ENCODE measurements at places on chromosomes 4 and X.

- no peak for DNase-seq
Observed at GRCh38 chr4:126850286-126850685, 782.5 kb upstream of the INTU start.

- no peak for DNase-seq
Observed at GRCh38 chr4:26223155-26223554, 97.7 kb upstream of the RBPJ start.

GRCh38 chr4:84394386-84394785, 104.7 kb downstream of the NKX6-1 start:
- DNase-seq: no peak

DNA sequence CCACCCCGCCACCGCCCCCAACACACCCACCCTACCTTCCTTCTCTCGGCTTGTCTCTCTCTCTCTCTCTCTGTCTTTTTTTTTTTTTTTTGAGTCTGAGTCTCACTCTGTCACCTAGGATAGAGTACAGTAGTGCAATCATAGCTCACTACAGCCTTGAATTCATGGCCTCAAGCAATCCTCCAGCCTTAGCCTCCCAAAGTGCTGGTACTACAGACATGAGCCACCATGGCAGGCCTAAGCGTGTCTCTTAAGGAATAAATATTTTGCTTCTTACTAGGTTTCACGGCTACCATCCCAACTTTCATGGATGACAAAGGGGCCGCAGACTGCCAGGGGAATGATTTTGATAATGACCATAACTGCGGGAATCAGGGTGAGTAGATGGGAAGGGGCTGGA, 55.8 kb downstream of the SSX7 start:
- no peak for DNase-seq

DNA sequence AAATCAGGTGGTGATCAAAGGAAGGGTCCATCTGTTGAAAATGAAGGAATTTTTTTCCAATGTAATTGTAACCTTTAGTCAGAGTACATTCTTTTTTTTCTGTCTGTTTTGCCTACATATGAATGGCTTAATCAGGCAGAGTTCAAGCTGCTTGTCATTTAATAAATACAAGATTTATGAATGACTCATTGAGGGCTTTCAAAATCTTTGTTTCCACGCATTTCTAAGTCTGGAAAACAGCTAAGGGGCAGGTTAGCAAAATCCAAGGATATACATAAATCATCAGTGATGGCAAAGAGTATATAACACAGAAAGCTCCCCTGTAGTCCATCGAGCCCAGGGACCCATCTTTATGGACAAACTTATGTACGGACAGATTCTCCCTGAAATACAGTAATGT, 1.8 kb downstream of the CA5B start:
- DNase-seq: no peak

DNA sequence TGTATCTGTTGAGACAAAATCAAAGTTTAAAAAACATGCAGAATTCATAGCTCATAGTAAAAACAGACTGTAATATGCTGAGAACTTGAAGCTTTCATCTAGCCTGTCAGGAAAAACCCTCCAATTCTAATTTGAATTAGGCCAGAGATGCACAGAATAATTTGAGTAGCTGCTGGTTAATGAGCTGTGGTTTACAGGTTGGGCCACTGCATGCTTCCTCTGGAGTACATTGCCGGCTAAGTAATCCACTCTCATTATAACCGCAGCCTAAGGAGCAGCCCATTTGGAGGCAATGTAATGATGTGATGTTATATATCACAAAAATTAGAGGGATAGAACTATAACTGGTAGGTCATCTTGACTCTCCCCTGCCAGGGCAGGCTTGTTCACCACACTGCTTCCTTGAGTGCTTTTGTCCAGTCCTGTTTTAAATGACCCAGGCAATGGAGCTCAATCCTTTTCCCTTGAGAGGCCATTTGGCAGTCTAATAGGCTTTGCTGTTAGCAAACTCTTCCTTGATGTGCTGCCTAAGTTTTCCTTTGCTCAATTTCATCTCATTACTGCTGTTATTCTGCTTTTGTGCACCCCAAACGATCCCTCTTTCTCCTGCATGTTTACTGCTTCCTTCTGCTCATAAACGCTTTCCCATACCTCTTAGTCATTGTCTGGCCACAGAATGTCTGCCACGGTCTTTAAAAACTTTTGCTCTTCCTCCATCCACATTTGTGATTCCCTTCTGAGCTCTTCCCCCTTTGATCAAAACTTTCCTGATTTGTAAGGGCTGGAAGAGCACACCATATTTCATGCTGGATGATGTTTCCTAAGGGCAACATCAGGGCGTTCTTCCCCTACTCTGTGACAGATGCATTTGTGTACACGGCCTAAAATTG, 230.9 kb downstream of the C4orf33 start:
- no peak for DNase-seq

GRCh38 chr4:188657365-188657764, 518.1 kb downstream of the TRIML1 start:
- DNase-seq: no peak

DNA sequence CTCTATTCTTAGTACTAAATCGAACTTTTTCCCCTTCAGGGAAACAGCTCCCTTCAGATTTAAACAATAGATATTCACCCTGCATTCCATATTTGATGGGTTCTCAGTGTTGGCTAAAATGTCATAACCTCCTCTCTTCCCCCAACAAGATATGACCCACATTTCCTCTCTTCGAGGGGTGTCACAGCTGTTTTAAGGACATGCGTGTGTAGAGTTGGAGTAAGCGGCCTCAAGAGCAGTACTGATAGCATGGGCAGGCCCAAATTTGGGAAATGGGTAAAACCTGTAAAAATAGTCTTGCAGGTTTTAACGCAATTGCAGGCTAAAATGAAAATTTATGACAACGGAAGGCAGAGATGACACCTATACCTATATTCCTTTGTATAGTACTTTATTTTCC, 28.7 kb downstream of the SAT1 start:
- DNase-seq: no peak

DNA sequence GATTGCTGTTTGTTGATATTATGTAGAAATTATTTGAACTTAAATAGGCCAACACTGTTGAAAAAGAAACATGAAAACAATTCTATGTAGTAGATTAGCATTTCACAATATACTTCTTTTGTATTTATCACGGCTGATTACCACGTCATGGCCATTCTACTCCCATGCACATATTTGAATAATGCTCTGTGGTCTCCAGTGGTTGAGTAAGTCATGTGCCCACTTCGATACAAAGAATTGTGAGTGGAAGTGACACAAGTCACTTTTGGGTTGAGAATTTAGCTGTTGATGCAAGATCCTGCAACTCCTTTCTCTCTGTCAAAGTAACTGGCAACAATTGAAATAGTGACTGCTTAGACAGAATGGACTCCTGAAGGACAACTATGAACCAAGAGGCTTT, 6.7 kb upstream of the FSTL5 start:
- DNase-seq: no peak

- no peak for DNase-seq
Observed at GRCh38 chrX:133746593-133746992, 238.8 kb downstream of the GPC3 start.

- no peak for DNase-seq
Observed at GRCh38 chr4:166064721-166065120, 191.7 kb downstream of the TLL1 start.

DNA sequence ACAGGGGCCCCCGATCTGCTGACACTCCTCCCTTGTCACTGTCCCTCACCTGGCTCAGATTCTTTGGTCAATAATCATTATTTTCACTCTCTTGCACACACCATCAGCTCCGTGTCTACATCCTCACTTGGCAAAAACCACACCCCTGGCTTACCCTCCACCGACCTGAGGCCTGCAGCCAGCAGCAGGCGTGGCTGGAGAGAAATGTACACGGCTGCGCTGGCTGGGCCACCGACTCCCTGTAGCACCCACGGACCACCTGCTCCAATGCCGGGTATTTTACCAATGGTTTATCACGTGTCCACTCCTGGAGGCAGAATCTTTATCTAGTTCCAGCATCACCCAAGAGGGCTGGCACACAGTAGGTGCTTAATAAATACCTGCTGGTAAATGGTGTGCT, 98.4 kb downstream of the WFS1 start:
- no peak for DNase-seq

DNA sequence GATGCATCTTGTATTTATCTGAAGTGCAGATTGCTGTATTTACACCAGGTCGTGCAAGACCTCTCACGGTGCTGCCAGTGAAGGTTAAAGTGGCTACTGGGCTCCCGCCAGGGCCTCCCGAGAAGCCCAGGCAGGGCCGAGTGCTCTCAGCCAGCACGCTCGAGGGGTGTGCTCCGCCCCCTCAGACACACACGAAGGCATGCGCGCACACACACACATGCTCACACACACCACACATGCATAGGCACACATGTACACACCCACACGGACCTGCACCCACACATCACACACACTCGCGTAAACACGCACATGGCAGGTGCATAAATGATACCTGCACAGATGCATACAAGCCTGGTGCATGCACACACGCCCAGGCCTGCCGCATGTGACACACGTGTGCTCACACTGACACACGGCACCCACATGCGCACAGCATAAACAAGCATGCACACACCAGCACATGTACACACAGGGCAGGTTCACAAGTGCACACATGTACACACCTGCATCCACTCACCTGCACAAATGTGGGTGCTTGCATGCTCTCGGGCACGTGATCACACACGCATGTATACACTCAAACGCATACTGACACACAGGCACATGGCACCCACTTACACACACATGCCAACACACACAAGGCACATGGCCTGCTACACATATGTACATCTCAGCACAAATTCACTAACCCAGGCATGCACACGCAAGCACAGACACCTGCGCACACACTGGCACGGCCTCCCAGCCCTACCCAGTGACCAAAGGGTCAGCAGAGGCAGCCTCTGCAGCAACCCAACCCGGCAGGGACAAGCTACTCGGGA, 71.6 kb downstream of the FAM53A start:
- DNase-seq: no peak

DNA sequence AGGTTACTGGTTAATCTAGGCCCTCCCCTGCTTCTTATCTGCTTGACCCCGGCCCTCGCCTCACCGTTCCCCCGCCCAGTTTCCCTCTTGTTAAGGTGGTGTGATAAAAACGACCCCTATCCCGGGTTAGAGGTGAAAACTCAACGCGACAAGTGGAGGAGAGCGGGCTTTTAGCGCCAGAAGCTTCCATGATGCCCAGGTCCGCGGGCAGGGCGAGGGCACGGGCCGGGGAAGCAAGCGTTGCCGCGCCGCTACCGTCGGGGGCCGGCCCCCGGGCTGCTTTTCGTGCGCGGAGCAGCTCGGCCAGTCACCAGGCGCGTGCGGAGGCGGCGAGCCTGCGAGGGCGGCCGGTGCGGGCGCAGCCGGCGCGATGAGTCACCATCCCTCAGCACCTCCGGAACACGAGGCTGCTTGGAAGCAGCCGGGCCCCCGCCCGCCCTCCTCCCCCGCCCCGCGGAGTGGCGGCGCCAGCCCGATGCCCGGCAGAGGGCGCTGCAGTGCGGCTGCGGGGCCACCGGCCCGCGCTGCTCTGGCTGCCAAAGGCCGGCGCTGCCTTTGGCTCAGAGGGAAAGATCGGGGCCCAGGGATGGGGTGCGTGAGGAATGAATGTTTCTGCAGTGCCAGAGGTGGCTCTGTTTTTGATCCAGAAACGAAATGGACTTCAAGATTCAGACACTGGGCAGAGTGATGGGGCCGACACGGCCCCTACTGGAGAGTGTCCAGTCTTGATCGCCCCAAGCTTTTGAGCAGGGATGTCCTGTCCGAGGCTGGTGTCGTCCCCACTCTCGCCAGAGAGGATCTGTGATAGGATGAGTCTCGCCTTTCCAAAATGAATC, 107.8 kb downstream of the NHSL2 start:
- DNase-seq: peak; percentile 98

DNA sequence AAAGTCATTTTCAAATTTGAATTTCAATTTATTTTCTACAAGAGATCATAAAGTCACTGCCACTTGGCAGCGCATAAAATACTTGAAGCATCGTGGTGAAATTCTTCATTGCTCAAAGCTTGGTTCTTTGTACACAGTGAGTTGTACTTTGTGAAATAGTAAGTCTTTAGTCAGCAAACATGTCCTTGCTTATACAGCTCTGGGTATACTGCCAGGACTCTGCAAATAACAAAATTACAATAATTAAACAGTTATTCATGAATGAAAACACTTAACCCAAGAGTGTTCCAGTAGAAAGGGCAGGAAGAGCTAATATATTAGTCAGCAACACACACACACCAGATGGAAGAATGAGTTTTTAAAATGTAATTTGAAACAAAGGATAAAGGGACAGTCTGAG, 1300.9 kb upstream of the DIAPH2 start:
- no peak for DNase-seq

DNA sequence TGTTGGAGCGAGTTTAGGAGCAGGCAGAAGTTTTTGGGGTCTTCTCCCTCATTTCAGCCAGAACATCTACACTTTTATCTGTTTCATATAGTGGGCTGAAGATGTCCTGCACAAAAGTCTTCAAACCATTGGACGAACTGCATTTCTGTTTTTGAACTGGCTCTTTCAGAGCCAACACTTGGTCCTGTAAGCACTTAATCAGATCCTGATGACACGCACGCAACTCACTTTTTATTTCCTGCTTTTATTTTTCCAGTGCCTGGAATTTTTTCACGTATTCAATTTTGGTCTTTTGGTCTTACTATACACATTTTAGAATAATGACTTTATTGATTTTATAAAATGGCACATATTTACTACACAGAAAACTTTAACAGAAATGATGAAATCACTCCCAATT, 40.2 kb upstream of the NKX3-2 start:
- DNase-seq: no peak

GRCh38 chr4:151962138-151962823, 201.5 kb upstream of the GATB start:
- DNase-seq: no peak

Data from HEK293T (cell line).